ENCODE measurements at places on chromosomes 4 and X.

GRCh38 chr4:158590306-158590705 lies 68.6 kb downstream of the RXFP1 start:
- no peak for DNase-seq

- no peak for DNase-seq
Measured at GRCh38 chr4:71232056-71232430, 106.8 kb upstream of the SLC4A4 start.

DNA sequence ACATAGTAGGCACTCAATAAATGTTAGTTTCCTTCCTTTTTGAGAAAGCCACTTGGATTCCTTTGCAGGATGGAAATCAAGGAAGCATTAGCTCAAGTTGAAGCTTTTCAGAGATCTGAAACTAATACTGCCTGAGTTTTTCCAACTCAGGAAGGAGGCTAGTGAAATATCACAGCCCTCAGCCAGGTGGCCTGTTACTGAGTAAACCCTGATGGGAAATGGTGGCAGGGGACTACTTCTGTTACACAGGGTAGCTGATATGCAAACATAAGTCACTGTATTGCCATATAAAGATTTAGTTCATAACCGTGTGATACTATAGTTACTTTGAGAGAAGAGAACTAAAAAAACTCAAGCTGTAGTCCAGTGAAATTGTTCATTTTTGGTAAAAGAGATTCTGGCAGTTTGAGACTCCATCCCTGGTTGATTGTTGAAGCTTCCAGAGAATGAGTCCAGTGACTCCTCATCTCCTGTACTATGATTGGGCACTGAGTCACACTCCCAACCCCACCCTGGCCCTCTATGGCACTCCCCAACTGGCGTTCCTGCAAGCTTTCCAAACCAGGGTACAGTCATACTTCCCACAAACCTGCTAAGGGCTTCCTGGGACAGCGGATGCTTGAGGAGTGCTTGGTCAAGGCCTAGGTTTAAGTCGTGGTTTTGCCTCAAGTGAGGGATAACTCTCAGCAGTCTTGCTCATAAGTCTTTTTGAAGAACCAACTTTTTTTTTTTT lies 81.8 kb downstream of the MID1IP1 start:
- DNase-seq = peak; percentile 14

DNA sequence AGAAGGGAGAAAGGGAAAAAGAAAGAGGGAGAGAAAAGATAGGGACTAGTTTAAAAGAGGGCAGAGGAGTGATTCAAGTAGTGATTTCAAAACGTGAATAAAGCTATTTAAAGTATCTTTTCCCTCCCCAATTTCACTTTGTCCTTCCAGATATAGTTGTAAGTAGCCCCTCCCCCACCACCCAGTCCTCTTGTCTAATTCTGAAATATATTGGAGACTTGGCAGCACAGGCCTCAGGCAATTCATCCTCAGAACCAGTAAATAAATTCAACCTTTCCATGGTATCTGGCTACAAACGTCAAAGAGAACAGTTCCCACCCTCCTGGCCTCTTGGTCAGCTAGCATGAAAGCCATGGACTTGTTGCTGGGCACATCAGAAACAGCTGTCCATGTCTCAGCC lies 169.5 kb upstream of the SCML1 start:
- no peak for DNase-seq

DNA sequence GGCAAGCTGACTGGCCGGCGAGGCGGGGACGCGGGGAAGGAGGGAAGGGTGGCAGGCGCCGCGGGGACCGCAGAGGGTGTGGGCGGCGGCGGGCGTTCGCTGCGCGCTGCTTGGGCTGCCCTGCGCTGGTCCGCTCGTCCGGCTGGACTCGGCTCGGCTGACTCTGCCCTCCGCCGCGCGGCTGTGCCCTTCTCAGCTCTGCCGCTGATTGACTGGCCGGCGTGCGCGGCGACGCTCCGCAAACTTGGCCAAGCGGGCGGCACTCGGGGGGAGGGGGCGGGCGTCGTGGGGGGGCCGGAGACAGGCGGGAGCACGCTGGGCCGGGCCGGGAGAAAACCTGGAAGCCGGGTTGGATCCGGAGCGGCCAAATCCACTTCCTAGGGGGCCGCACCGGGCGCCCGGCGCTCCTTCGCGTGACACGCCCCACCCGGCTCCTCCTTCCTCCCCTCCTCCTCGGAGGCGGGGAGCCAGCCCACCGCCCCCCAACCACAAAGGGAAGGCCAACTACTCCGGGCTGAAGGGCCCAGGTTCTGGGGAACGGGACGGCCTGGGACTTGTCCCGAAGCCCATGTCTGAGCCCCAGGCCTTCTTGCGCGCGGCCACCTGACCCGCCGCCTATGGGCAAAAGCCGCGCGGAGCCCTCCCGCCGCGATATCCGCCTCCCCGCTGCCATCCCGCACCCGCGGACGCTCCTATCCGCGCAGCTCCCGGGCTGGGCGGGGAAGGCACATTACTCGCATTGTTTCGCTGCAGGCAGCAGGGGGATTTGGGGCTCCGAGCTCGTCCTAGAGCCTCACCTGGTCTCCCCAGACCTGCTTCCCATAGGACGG lies at the start of gene GPC4:
GPC4 (minus strand) TSS at position 214 of the 830 bp plus-strand sequence. CDS start 524 bp downstream, outside the sequence.
- peak; percentile 49 for DNase-seq

GRCh38 chr4:79540143-79540542 lies 132.1 kb upstream of the GK2 start:
- no peak for DNase-seq

DNA sequence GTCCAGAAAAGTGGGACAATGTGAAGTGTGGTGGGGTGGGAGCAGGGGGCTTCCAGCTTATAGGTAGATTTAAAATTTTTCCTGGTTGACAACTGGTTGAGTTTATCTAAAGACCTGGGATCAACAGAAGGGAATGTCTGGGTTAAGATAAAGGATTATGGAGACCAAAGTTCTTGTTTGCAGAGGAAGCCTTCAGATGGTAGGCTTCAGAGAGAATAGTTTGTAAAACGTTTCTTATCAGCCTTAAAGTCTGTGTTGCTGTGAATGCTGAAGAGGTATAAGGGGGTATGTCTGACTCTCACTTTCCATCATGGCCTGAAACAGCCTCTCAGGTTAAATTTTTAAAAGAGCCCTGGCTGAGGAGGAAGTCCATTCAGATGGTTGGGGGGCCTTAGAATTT lies 20.5 kb downstream of the MGST2 start:
- DNase-seq = no peak

DNA sequence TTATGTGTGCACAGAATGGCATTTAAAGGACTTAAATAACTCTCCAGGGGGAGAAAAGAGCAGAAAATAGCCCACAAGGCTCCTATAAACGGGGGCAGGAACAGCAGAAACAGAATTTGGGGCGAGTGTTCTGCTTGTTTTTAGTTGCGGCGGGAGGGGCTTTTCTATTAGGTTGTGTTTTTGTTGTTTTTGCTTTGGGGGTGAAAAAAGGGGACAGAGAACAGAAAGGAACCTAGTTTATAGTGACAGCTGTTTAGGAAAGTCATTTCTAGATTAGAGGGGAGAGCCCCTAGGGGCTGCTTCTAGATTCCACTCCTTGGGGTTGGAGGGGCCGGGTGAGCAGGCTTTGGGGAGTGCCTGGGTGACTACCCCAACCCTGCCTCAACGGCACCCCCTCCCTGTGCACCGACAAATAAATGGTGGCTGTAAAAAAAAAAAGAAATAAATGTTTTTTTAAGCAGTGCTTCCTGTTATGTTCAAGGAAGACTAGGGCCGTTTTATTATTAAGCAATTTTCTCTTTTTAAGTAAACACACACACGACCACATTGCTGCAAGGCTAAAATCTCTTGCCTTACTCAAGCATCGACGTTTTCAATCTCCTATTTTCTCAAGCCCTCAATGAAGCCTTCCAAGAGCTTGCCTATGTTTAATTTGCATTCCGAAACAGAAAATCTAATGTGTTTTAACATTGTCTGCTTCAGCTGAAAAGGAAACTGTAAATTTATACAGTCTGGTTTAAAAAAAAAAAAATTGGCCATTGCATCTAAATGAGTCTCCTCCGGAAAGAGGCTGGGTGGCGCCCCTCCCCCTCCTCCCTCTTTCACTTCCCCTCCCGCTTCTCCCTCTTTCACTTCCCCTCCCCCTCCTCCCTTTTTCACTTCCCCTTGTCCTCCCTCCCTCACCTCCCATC lies 123.3 kb upstream of the TBL1X start:
- peak; percentile 83 for DNase-seq

DNA sequence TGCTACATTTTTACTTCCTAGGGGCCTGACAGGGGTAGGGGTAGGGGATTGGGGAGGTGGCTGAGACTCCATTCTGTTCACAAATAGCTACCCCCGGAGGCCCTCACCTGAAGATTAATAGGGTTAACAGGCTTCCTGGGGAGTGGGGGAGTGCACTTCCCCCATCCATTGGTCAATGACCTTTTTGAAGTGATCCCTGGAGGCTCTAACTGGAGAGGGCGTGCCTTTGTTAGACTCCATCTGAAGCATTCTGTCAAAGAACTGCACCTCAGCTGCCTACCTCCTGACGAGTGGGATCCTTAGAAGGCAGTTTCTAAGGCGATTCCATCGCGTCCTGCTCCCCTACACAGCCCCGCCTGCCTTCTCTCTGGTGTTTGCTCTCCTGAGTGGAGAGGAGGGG lies 10.0 kb upstream of the MTM1 start:
- DNase-seq = no peak

GRCh38 chr4:80694171-80694570 lies 336.3 kb upstream of the BMP3 start:
- DNase-seq = no peak

DNA sequence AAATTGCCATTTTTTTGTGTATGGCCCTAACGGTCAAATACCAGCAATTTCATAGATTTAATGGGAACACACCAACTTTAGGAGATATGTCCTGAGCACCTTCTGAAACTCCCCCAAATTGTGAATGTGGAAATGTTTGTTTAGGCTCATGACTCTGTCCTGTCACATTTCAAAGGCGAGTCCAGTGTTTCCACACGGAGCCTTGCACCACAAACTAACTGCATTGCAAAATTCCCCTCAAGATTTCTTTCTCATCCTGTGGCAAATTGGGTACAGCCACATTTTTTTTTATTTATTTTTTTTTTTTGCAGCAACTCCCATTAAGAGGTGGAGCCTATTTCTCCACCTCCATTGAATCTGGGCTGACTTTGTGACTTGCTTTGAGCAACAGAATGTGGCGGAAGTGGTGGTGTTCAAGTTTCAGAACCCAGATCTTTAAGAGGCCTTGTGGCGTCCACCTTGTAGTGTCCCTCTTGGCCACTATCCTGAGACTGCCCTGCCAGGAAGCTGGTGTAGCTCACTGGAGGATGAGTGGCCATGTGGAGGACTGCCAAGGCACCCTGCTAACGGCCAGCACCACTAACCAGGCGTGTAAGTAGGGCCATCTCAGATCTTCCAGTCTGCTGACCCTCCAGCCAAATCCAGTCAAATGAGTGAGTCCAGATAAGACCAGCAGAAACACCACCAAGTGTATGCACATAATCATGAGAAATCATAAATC lies 172.4 kb upstream of the SCML1 start:
- DNase-seq = no peak

GRCh38 chr4:22071749-22072148 lies 123.2 kb upstream of the KCNIP4 start:
- DNase-seq = no peak

DNA sequence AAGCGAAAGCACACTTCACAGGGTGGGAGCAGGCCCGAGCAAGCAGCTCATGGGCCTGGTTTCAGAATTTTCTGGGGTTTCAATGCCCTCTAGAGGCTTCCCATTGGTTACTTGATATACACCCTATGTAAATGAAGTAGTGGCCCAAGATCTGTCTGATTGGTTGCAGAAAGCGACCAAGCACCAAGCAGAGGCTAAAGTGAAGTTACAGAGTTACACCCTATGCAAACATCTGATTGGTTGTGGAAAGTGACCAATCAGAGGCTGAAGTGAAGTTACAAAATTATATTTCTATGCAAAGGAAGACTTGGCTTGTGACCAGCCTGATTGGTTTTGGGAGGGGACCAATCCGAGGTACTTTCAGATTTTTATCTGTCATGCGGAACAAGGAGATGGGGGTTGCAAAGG lies 8.2 kb downstream of the FHIP1A start:
- DNase-seq = no peak

DNA sequence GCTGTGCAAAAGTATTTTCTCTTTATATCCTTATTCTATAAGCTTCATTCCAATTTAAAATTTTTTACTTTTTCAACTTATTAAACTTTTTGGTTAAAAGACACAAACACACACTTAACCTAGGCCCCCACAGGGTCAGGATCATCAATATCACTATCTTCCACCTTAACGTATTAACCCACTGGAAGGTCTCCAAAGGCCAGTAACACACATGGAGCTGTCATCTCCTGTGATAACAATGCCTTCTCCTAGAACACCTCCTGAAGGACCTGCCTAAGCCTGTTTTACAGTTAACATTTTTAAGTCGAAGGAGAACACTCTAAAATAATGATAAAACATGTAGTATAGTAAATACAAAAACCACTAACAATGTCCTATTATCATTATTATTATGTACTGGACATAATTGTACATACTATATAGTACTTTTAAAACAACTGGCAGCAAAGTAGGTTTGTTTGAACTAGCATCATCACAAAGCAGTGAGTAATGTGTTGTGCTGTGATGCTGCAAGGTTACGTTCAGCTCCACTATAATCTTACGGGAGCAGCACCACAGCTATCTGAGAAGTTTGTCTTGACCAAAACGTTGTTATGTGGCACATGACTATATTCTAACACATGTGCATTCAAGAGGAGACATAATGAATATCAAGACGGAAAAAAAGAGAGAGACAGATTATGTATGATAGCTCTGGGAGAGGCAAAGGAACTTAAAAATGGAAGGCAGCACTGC lies 33.7 kb downstream of the DHX15 start:
- DNase-seq = no peak

- no peak for DNase-seq
Measured at GRCh38 chr4:38366456-38366855, 297.5 kb upstream of the KLF3 start.

DNA sequence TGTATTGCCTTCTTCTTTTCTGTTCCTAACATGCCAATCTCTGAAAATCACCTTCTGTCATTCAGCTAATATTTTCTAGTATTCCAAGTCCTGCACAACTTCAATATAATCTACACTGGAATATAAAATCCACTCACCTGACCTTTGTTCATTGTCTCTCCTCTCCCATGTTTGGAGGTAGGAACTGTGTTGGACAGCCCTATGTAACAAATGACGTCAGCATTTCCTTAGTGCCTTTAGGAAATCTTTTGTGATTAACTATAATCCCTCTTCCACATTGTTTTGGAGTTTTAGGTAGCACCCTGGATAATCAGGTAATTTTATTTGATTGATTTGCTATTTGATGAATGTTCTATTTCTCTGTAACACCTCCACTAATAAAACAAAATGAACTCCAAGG lies 814.8 kb upstream of the PRKX start:
- DNase-seq = no peak

DNA sequence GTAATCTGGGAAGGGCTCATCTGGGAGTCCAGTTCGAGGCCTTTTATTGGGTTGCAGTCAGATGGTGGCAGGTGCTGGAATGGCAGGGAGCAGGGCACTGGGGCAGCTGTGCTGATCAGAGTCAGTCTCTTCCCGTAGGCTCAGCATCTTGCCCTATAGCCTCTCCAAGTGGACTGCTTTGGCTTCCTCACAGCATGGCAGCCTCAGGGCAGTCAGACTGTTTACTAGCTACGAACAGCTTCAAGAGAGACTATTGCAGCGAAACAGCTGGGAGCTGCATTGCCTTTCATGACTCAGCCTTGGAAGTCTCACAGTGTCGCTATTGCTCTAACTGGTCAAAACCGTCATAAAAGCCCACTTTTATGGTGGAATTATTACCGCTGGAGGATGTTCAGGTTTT lies 26.8 kb upstream of the DUSP21 start:
- no peak for DNase-seq

GRCh38 chr4:166003811-166004210 lies 130.8 kb downstream of the TLL1 start:
- DNase-seq = no peak

Measured in activated CD4-positive, alpha-beta T cell treated with anti-CD3 and anti-CD28 coated beads, Interleukin-2, amount 10 ng/mL, durations not matched to agents 24 days and 14 days (primary cell).